ENCODE measurements at places on chromosomes 6 and 20. TPM values are rescaled to one million over a fixed set of nuclear protein-coding genes. Genes with fewer than 3 reads are reported as not detected.

GRCh38 chr6:19472850-19473249 lies 364.3 kb upstream of the ID4 start:
- no peak for DNase-seq

DNA sequence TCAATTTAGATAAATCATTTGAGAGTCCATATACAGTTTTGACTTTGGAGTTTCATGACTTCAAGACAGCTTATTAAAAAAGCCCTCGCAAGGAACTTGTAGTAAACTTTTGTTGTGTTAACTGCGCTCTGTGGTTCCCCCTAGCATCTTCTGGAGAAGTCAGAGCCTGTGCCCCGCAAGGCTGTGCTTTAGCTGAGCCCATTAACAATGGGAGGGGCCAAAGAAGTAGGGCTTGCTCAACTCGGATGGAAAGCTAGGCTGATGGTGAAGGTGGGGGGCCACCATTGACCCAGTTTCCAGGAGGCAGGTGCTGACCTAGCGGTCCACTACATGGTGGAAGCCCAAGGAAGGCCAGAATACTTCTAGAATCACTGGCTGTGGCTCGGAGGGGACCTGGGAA lies 29.3 kb upstream of the OVOL2 start:
- no peak for DNase-seq

DNA sequence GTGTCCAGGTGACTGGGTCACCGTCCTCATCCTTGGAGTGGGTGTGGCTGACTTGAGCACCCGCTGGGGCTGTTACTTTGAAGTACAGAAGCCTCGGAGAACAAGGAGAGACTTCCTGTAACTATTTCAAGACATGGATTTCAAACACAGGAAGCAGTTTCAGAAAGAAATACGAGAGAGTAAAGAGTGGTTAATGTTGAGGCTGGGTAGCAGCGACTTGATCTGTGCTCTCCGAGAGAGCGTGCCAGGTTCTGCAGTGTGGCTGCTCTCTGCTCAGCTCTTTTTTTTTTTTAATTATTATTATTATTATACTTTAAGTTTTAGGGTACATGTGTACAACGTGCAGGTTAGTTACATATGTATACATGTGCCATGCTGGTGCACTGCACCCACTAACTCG lies 17.5 kb upstream of the EFCAB8 start:
- no peak for DNase-seq

Gene LPA
- polyA plus RNA-seq, result not detected

Gene FAM184A
- 0.14 TPM for polyA plus RNA-seq

DNA sequence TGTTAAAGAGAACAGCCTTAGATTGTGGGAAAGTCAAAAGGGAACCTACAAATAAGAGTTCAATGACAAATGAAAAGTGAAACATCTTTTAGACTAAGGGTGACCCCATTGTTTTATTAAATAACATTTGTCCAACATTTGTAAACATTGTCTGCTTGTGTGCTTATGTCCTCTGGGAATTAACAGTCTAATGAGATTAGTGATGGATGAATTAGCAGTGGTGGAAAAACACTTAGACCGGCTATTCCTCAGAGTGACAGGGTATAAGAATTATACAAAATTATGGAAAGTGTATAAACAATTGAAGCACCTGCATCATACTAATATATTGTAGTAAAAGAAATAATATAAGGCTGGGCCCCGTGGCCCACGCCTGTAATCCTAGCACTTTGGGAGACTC lies 29.3 kb upstream of the HFE start:
- DNase-seq, result no peak

DNA sequence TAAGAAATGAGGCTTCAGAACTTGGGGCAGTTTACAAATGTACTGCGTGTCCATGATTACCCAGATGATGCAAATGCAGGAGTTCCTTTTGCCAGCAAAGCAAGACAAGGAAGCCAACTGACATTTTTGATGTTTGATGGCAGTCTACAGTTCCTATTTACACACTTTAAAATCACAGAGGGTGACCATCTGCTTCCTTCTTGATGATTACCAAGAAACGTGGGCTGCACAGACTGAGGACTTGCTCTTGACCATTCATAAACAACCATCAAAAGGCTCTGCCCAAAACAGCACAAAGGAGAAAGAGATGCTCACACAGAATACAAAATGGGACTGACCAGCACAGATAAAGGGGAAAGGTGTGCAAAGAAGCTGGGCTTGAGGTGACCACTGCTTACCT lies 79.8 kb upstream of the TRAF3IP2 start:
- no peak for DNase-seq

Gene EFCAB8
- 0.04 TPM for polyA plus RNA-seq

Gene PAX1
- polyA plus RNA-seq, result 0.34 TPM

DNA sequence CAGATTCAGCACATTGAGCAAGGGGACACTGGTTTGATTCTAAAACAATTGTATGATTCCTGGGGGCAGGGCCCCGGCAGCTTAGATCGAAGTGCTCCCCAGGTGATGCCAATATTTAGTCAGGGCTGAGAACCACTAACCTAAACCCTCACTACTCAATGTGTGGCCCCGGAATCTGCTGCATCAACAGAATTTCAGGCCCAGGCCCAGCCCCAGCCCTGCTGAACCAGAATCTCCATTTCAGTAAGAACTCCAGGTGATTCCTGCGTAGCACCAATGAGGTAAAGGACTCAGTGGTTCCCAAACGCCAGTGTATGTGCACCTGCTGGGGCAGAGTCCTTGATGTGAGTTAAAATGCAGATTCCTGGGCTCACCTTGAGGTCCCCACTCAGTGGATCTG lies 152.8 kb upstream of the KCNG1 start:
- DNase-seq, result no peak

- peak; percentile 32 for DNase-seq
These were observed 1383.5 kb upstream of the DEFB115 start for GRCh38 chr20:29873946-29874345.

- no peak for DNase-seq
These were observed 50.1 kb upstream of the DEK start for GRCh38 chr6:18314317-18314997.

GRCh38 chr6:157386023-157386422 lies 5.0 kb downstream of the ZDHHC14 start:
- DNase-seq, result no peak

Gene SYCP2L
- polyA plus RNA-seq, result 0.13 TPM

DNA sequence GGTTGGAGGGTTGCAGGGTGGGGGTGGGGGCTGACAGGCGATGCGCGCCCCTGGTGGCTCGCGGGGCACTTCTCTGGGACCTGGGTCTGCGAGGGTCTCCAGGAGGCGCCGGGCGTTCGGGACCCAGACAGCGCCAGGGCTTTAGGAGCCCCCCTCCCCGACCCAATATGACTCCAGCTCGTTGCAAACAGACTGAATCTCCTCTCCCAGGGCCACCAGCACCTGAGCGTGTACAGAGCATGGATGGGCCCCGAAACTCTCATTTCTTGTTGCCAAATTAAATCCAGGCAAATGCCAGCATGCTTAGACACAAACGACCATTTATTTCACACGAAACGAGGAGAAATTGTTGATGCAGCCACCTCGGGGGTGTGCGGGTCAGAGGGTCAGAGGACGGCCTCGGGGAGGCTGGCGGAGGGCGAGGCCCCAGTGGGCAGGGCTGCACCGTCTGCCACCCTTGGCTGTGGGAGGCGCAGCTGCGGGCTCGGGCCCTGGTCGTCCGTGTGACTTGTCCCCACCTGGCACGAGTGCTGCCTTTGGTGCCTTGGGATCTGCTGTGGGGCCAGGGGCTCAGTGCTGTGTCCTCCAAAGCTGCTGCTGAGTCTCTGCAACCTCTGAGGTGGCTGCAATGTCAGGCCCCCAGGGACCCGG lies 20.9 kb upstream of the GATA5 start:
- no peak for DNase-seq

Gene ZNF391
- 0.15 TPM for polyA plus RNA-seq

DNA sequence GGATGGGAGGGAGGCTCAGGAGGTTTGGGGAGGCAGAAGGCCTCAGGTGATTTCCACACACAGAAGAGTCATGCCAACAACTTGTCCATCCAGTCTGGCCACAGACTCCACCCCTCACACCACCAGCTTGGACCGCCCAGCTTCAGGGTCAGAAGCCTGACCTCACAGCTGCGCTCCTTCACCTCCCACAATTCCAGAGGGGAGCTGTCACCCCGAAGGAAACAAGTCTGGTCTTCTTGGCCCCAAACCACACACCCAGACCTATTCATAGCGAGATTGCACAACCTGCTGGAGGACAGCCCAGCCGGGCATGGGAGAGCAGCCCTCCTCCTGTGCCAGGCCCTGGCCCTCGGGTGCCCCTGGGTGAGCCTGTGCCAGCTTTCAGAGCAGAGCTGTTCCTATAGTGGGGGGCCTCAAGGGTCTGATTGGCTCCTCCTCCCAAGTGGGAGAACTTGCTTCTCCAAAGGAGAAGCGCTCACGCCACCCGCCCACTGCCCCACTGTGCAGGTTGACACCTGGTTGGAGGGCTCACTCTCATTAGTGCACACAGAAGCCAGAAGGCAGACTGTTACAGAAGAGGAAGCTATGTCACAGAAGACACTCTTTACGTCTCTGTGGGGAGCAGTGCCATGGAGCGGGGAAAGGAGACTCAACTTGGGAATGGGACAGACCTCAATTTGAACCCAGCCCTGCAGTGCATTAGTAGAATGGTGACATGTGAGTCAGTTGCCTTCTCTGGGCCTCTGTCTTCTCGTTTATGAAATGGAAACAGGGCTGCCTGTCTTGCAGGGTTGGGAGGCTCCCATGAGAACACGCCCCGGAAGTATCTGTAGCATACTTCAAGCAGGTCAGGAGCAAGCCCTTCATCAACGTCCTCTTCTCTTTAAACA lies 128.8 kb downstream of the FOXO3 start:
- DNase-seq, result peak; percentile 88

DNA sequence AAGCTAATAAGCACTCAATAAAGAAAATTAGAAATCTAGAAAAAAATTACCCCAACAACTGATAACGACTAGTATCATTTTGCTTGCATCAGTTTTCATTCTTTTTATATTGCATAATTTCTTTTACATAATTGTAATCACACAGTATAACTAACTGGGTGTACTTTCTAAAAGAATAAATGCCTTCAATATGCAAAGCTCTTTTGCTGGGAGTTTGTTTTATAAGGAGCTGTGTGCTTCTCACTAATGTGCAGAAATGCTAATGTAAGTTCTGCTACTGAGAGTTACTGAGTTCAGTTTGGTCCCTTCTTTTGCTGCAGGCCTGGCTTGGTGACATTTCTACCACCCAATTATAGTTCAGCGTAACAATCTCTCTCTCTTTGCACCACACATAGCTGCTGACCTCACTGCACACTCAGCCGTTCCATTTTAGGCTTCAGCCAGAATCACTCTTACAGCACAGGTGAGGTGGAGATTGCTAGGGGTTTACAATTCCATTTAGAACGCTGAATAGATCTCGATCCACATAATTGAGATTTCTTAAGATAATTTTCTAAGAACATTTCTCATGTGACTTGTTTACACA lies 20.9 kb upstream of the KLHL31 start:
- no peak for DNase-seq

DNA sequence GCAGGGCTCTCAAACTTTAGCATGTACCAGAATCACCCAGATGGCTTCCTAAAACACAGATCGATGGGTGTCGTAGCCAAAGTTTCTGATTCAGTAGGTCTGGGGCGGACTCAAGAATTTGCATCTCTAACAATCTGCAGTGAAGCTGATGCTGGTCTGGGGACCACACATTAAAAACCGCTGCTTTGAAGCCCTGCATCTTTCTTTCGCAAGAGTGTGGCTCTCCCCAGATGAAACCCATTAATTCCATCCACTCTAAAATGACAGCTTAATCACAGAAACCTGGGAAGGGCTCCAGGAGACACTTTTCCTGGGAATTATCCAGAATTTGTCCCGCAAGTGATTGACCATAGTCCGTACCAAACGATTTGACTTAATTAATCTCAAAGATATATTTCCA lies 319.8 kb upstream of the PLCB4 start:
- DNase-seq, result no peak

Gene PPIL6
- polyA plus RNA-seq, result 2.2 TPM

DNA sequence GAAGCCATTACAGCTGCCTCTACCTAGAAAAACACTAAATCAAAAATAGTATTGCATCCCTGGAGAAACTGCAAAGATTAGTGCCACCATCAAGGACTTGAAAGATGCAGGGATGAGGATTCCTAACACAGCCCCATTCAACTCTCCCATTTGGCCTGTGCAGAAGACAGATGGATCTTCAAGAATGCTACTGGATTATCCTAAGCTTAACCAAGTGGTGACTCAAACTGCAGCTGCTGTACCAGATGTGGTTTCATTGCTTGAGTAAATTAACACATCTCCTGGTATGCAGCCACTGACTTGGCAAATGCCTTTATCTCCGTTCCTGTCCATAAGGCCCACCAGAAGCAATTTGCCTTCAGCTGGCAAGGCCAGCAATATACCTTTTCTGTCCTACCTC lies 117.4 kb downstream of the TBC1D32 start:
- DNase-seq, result no peak

DNA sequence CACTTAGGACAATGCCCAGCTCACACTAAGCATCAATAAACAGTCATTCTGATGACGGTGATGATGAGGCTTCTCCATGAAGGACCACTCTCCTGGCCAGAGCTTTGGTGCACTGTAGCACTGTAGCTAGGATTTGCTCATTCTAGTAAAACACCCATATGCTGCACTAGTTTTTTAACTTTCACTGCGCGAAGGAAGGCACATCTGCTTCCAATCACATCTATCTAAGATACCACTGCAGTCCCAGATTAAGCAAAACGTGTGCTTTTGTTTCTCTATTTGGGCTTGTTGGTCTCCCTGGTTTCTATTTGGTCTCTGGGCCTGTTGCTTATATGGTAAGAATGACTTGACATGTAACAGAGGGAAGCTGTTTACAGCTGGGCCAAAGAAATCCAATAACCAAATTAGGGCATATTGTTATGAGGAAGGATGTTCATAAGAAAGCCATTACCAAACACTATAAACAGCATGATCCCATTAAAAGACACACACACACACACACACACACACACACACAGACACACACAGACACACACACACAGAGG lies 62.4 kb downstream of the FAM229B start:
- DNase-seq, result no peak

- DNase-seq, result no peak
These were observed 131.1 kb upstream of the HSF2 start for GRCh38 chr6:122268394-122268793.

Gene ZC2HC1B
- not detected for polyA plus RNA-seq

- DNase-seq, result no peak
These were observed 234.4 kb downstream of the SYNE1 start for GRCh38 chr6:152402791-152403190.

Gene CAPN11
- 0.05 TPM for polyA plus RNA-seq

DNA sequence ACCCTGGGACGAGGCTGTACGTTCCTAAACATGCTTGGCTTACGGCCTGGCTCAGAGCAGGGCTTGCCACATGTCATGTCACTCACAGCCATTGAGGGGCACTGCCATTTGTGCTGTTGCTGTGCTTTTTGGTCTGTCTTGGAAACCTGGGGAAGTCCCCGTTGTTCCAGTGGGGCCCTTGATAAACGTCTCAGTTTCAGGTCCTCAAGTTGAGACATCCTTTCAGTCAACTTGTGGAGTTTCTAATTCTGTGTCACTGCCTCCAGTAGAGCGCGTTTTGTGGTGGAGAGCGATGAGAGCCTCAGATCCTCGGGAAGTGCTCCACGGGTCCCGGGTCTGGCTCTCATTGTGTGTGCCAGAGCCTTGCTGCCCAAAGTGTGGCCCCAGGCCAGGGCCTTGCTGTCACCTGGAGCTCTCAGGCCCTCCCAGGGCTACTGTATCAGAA lies 43.0 kb upstream of the CCR6 start:
- no peak for DNase-seq

Gene TINAG
- 0.04 TPM for polyA plus RNA-seq

Measured in psoas muscle (tissue), 8 donors.